ENCODE measurements at places on chromosomes 1 and 21.

GRCh38 chr1:226882631-226883409, 12.4 kb downstream of the PSEN2 start:
- peak overlapping the region; percentile 58 for H3K4me3 ChIP-seq
- peaks cover 44% of the 10 kb centered on the region for H3K4me1 ChIP-seq
- H3K27me3 ChIP-seq, result no peaks in the 10 kb centered on the region
- DNase-seq, result peak; percentile 74

DNA sequence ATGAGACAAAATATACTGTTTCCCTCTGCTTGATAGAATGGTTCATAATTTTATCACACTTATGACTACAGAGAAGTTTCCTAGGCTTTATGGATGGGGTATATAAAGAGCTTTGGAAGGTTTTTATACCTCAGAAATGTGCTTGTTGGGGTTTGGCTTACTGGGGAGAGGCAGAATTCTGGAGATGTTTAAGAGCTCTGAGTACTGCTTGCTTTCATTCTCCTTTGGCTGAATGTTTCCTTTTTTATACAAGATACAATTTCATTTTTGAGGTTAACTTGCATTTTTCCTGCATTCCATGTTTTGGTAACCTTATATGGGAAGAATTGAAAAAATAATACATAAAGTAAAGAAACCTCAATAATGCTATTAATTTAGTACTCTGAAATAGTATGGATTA, 157.7 kb upstream of the COL11A1 start:
- H3K27ac ChIP-seq, result no peak overlapping the region
- H3K36me3 ChIP-seq, result no peaks in the 10 kb centered on the region

DNA sequence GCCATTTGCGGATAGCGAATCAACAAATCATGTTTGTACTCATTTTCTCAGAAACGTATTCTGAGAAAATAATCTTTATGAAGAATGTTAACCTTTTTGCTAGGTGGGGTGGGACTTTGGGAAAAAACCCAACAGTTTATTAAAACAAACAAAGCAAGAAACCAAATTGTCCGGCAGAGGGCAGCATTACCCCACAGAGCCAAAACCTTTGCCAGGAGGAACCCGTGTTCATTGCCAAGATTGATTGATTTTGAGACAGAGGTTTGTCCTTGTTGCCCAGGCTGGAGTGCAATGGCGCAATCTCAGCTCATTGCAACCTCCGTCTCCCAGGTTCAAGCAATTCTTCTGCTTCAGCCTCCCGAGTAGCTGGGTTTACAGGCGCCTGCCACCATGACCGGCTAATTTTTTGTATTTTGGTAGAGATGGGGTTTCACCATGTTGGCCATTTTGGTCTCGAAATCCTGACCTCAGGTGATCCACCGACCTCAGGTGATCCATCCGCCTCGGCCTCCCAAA, 70.8 kb upstream of the RHOU start:
- no peak overlapping the region for H3K4me3 ChIP-seq
- H3K4me1 ChIP-seq, result no peaks in the 10 kb centered on the region
- H3K27me3 ChIP-seq, result peaks cover 3% of the 10 kb centered on the region
- no peaks in the 10 kb centered on the region for H3K36me3 ChIP-seq

DNA sequence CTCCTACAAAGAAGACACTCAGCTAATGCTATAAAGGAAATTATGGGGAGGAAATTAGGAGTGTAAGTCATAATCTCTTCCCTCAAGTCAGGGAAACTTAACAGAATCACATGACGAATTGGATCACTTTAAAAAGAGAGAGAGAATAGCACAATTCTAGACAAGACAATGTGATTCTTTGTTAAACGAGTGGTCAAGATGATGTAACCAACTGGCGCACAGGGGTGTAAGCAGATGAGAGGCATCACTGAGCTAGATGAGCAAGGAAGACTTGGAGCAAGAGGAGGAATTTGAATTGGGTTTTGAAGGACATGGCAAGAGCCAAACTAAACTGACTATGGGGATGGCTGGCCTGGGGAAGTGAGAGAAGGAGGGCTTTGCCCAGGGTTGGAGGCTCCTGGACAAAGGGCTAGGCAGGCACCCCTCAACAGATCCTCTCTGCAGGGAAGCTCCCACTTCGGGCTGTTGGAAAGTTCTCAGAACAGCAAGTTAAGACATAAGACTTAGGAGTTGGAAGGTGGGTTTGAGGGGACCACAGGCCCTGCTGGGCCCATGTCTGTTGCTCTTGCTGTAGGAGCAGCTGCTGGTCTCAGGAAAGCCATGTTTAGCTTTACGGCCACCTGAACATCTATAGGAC, 123.9 kb upstream of the GRIK3 start:
- no peaks in the 10 kb centered on the region for H3K27me3 ChIP-seq
- no peak for DNase-seq
- H3K27ac ChIP-seq, result no peak overlapping the region
- H3K36me3 ChIP-seq, result no peaks in the 10 kb centered on the region
- no peaks in the 10 kb centered on the region for H3K4me1 ChIP-seq

- no peaks in the 10 kb centered on the region for H3K36me3 ChIP-seq
- no peaks in the 10 kb centered on the region for H3K27me3 ChIP-seq
- peaks cover 6% of the 10 kb centered on the region for H3K4me1 ChIP-seq
- no peak overlapping the region for H3K4me3 ChIP-seq
- H3K27ac ChIP-seq, result no peak overlapping the region
- peak; percentile 27 for DNase-seq
Measured at GRCh38 chr1:9289711-9290485, 2.8 kb upstream of the SPSB1 start.

GRCh38 chr1:153428073-153428638, 11.8 kb downstream of the S100A7A start:
- no peaks in the 10 kb centered on the region for H3K4me1 ChIP-seq
- no peak overlapping the region for H3K27ac ChIP-seq

DNA sequence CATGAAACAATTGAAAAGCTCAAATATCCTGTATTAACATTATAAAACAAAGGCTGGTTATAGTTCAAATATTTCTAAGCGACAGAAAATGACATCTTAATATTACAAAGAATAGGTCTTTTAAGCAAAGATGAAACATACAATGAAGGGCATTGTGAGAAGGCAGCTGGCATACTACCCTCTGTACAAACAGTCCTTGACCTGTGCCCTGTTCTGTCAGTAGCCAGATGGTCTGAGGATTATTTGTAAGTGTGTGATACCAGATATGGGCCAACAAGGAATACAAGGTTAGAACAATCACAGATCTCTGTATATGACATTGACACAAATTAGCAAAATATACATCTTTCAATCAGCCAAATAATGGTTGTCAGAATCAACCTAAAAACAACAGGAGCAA, 1350.4 kb downstream of the AMY1C start:
- no peaks in the 10 kb centered on the region for H3K4me1 ChIP-seq
- H3K36me3 ChIP-seq, result no peaks in the 10 kb centered on the region
- no peak overlapping the region for H3K27ac ChIP-seq
- no peak overlapping the region for H3K4me3 ChIP-seq

DNA sequence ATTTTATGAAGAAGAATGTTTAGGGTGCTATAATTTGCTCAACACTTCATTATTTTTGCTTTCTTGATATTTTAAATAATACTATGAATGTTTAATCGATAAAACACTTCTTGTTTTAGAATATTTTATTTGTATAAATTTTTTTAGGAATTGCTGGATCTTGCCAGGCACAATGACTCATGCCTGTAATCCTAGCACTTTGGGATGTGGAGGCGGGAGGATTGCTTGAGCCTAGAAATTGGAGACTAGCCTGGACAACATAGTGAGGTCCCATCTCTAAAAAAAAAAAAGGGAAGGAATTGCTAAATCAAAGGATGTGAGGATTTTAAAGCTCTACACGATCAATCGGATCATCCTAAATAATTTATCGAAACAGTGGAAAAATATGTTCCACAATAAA, 17.6 kb downstream of the RNF11 start:
- no peak for DNase-seq
- no peak overlapping the region for H3K27ac ChIP-seq
- H3K4me1 ChIP-seq, result no peaks in the 10 kb centered on the region
- H3K36me3 ChIP-seq, result no peaks in the 10 kb centered on the region
- H3K27me3 ChIP-seq, result no peaks in the 10 kb centered on the region

GRCh38 chr1:193417403-193417802, 231.0 kb upstream of the B3GALT2 start:
- H3K36me3 ChIP-seq, result no peaks in the 10 kb centered on the region
- no peaks in the 10 kb centered on the region for H3K27me3 ChIP-seq
- H3K27ac ChIP-seq, result no peak overlapping the region
- peaks cover 19% of the 10 kb centered on the region for H3K4me1 ChIP-seq
- DNase-seq, result peak; percentile 34

- no peaks in the 10 kb centered on the region for H3K36me3 ChIP-seq
- H3K27me3 ChIP-seq, result no peaks in the 10 kb centered on the region
- DNase-seq, result no peak
- no peaks in the 10 kb centered on the region for H3K4me1 ChIP-seq
- H3K4me3 ChIP-seq, result no peak overlapping the region
- no peak overlapping the region for H3K27ac ChIP-seq
Measured at GRCh38 chr1:108059945-108060344, 95.0 kb upstream of the VAV3 start.

DNA sequence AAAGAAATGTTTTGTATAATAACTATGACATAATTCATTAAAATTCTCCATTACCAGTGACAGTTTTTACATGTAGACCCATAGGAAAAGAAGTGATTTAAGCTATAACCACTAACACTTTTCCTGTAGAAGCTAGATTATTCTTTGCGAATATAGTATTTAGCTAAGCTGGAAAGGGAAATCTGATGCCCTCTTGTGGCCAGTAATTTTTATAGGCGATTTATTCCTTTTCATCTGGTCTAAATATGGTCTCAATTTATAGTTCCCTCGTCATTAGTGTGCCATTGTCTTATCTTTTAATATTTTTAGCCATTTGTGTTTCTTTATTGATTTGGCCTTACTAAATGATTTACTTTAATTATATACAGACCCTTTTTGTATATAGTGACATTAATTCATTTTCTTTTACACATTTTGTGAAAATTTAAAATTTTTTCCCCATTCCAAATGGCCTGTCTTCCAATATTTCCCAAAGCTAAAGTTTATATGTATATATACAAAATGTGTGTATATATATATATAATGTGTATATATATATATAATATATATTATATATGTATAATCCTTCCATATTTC, 26.7 kb downstream of the BTG3 start:
- H3K4me1 ChIP-seq, result no peaks in the 10 kb centered on the region
- no peak overlapping the region for H3K27ac ChIP-seq
- H3K36me3 ChIP-seq, result no peaks in the 10 kb centered on the region
- no peaks in the 10 kb centered on the region for H3K27me3 ChIP-seq

DNA sequence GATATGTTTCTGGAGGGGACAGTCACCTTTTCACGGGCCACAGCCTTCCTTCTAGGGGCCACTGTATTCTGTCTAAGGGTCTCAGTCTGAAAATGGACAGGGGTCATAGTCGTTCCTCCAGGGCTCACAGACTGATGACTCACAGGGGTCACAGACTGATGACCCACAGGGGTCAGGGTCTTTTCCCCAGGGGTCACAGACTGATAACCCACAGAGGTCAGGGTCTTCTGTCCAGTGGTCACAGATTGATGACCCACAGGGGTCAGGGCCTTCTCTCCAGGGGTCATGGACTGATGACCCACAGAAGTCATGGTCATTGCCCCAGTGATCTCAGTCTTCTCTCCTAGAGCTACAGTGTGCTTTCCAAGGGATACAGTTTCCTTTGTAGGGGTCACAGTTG, 12.8 kb downstream of the OVGP1 start:
- H3K27me3 ChIP-seq, result no peaks in the 10 kb centered on the region
- no peak overlapping the region for H3K27ac ChIP-seq
- DNase-seq, result no peak
- H3K4me3 ChIP-seq, result no peak overlapping the region
- peaks cover 3% of the 10 kb centered on the region for H3K36me3 ChIP-seq

DNA sequence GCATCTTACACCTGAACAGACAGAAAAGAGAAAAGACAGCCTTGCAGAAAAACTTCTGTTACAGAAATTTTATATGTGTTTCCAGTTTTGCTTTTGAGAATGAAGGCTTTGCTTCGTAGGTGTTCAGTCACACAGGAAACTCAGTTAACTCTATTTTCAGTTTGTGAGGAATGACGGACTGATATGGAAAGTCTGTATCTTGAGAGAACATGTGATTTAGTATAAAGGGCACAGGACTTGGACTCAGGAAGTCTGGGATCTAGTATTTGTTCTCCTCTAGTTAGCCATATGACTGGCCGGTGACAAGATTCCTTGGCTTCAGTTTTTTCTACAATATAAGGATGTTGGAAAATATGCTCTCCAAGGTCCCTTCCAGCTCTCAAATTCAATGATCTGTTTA, 149.1 kb downstream of the OLFM3 start:
- no peak overlapping the region for H3K4me3 ChIP-seq
- no peaks in the 10 kb centered on the region for H3K36me3 ChIP-seq
- H3K4me1 ChIP-seq, result no peaks in the 10 kb centered on the region
- H3K27ac ChIP-seq, result no peak overlapping the region

DNA sequence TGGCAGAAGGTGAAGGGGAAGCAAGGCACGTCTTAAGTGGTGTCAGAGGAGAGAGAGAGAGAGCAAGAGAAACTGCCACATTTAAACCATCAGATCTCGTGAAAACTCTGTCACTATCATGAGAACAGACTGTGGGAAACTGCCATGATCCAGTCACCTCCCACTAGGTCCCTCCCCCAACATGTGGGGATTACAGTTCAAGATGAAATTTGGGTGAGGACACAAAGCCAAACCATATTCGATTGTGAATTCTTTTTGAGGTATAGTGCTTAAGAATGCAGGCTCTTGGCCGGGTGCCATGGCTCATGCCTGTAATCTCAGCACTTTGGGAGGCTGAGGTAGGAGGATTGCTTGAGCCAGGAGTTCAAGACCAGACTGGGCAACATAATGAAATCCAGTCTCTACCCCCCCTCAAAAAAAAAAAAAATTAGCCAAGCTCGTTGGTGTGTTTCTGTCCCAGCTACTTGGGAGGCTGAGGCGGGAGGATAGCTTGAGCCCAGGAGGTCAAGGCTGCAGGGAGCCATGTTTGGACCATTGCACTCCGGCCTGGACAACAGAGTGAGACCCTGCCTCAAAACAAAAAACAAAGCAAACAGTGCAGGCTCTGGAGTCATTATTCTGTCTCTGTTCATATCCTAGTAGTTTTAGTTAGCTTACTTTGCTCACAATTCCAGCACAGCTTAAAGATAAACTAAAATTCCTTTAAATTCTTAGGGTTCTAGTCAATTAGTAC, 6.0 kb downstream of the ZCCHC17 start:
- no peak overlapping the region for H3K27ac ChIP-seq
- H3K27me3 ChIP-seq, result no peaks in the 10 kb centered on the region
- no peak for DNase-seq
- H3K36me3 ChIP-seq, result peaks cover 4% of the 10 kb centered on the region
- peaks cover 3% of the 10 kb centered on the region for H3K4me1 ChIP-seq

DNA sequence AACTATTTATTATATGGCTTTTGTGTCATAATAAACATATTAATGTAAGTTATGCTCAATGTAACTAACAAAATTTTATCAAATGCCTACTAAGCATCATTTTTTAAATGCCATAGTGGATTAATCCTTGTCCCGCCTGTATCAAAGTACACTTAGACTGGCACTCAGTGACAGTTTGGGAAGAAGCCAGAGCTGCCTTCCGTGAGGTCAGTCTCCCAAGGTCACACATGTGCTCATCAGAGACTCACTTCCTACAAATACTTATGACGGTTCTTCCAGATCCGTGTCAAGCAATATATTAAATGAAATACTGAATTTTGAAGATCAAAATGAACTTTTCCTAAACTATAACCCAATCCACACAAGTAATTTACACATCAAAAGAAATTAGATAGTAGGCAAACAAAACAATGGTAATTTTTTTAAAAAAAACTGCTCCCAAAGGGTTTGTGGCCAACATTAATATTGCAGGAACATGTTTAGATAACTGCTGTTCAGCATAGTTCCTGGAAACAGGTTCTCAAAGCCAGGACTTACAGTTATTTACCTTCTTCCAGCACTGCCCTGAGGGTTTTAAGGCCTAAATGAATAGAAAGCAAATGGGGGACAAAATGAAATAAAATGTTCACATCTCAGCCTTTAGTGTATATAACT, 27.2 kb downstream of the WLS start:
- no peak overlapping the region for H3K4me3 ChIP-seq
- H3K36me3 ChIP-seq, result no peaks in the 10 kb centered on the region
- no peak overlapping the region for H3K27ac ChIP-seq
- no peaks in the 10 kb centered on the region for H3K27me3 ChIP-seq
- DNase-seq, result no peak
- no peaks in the 10 kb centered on the region for H3K4me1 ChIP-seq
